ENCODE measurements at places on chromosomes 11 and 22.

- DNase-seq, result no peak
These were observed 359.0 kb downstream of the LARGE1 start for GRCh38 chr22:33561149-33561807.

DNA sequence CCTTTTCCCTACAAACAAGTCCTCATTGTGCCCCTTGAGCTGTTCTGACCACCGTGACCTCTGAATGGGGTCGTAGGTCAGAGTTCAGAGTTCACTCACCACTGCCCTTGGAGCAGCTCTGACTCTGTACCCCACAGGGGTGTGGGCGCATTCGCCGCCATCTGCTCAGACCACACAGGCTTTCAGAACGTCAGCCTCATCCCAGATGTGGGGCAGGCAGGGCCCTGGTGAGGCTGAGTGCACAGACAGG lies 14.8 kb upstream of the MUC5B start:
- DNase-seq, result no peak

GRCh38 chr22:37080838-37081237 lies 28.7 kb downstream of the TMPRSS6 start:
- DNase-seq, result no peak

GRCh38 chr11:79374727-79375126 lies 66.1 kb downstream of the TENM4 start:
- no peak for DNase-seq

- DNase-seq, result no peak
These were observed 289.7 kb downstream of the ST3GAL4 start for GRCh38 chr11:126645186-126645585.

GRCh38 chr11:107731941-107732688 lies 20.3 kb upstream of the SLN start:
- no peak for DNase-seq

GRCh38 chr11:73995731-73996130 lies 13.1 kb upstream of the UCP2 start:
- no peak for DNase-seq

DNA sequence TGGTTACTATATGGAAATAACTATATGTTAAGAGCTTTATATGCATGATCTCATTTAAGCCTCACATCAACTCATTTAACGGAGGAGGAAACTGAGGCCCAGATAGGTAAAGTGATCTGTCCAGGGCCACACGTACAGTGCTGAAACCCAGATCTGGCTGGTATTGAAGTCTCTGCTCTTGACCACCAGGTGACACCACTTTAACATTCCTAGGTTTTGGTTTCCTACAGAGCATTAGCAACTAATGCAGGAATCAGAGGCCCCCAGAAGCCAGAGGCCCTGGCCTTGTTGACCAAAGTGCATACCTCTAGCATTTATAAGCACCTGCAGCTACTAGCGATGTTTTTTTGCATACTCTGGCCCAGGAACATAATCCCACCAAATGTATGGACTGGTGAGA lies 12.9 kb upstream of the LIMK2 start:
- DNase-seq, result no peak

- no peak for DNase-seq
These were observed 1157.5 kb upstream of the RAG2 start for GRCh38 chr11:37755521-37755920.

DNA sequence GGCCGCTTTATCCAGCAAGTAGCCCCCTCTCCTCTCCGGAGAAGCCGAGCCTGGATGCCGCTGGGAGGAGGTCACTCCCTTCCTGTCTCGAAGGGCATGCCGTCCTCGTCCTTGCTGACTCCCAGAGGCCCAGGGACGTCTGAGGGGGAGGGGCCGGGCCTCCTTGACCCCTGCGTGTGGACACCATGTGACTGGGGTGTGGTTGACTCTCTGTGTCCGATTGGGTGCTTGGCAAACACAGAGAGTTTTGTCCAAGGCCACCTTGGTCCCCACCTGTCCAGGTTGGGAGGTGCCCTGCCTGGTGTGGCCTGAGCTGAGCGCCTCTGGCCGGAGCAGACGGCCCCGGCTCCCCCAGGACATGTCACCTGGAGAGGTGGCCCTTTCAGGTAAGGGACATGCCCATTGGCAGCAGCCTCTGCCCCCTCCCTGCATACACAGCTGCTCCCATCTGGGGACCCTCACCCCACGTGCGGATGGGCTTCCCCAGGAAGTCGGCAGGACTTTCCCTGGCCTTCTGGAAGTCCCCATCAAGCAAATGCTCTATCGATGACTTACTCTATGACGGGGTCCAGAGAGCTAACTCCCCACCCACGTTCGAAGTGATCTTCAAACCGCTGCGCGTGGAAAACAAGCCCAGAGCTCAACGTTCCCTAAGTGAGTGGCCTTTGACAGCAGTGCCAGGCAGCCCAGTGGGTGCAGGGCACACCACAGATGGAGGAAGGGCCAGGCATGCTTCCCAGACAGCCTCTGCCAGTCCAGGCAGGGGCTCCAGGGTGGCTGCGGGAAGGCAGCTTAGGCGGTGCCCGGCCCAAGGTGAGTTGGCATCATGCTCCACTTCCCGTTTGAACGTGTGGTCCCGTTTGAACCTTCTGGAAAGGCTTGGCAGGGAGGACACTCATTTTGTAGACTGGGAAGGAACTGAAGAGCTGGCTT lies at the start of gene SMIM38:
Gene SMIM38, plus strand, starts transcription at position 634 of the 933 bp plus-strand sequence. CDS start 1,912 bp downstream, outside the sequence.
- no peak for DNase-seq

GRCh38 chr11:78958444-78958843 lies 383.8 kb upstream of the NARS2 start:
- no peak for DNase-seq

DNA sequence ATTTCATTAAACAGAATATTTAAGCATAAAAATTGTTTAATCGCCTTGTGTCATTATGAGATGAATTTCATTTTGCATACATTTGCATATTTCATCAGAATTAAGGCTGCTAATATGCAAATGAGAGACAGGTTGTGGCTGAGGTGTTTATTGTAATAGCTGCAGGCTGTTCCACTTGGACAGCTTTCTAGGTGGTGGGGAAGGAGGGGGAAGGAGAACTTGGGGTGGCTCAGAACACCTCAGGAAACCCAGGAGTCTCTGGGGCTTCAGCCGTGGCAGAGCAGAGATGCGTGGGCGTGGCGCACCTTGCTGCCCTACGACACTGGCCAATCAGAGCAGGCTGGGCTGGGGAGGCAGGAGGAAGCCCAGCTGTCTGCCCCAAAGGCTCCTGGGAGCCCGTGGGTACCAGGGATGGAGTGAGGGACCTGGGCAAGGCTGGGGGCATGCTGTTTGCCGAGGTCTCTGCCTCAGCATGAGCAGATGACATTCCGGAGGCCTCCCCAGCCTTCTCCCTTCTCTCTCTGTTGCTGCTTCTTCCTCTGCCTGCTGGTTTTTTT lies 542.9 kb downstream of the MN1 start:
- no peak for DNase-seq

DNA sequence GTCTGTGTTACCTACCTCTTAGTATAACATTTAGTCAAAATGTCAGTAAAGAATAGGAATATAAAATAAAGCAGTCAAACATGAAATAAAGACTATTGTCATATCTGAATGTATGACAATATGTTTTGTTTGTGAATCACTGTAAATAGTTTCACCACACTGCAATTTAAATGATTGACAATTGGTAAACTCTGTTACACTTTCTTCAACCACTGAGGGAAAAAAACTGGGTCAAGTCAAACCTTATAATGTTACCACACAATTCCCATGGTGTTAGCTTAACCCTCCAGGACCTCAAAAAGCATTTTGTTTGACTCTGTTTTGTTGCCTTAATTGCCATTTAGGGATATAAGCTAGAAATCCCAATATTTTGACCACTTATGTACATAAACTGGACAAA lies 10.5 kb upstream of the MMP13 start:
- no peak for DNase-seq

- DNase-seq, result no peak
These were observed 563.9 kb upstream of the B3GAT1 start for GRCh38 chr11:134975866-134976376.

- DNase-seq, result no peak
These were observed 556.3 kb upstream of the ANO5 start for GRCh38 chr11:21636561-21636960.

DNA sequence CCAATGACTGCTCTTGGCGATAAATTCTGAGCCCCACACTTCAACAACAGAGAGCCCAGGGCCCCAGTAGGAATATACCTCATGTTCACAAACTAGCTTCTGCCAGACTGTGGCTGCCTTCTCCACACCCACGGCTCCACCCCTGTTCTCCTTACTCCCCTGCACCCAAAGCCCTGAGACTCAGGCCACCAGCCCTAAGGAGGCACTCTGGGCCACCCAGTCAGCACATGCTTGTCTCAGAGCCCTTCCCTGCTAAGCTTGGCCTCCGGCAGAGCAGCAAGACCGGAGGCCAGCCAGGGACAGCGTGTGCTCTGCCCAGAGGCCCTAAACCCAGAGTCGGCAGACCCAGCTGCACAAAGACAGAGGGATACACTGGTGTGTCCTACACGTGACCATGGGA lies 27.9 kb downstream of the SPATA19 start:
- no peak for DNase-seq

DNA sequence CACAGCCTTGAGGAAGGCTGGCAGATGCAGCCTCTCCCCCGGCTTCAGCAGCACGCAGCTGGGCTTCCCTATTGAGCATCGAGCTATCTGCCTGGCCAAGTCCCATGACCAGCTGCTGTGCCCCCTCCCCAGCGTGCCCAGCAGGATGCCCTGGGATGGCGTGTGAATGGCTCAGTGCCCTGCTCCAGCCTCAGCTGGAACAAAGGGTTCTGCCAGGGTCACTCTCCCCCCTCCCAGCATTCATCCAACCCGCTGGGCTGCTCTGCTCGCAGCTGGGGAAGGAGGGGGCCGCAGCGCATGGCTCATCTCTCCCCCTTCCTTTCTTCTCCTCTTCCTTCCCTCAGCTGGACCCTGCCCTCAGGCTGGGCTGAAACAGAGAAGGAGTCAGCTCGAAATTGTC lies 14.5 kb downstream of the LRP4 start:
- no peak for DNase-seq

- DNase-seq, result no peak
These were observed 87.4 kb downstream of the PKNOX2 start for GRCh38 chr11:125251956-125252355.

All from liver (tissue), 10 donors.